Hepatocyte (in vitro differentiated cells): ENCODE measurements at places on chromosomes 12 and 14. TPM values are rescaled to one million over a fixed set of nuclear protein-coding genes. Genes with fewer than 3 reads are reported as not detected.
A peak's percentile ranks its signal among the peaks of the same experiment; 100 is the strongest.

DNA sequence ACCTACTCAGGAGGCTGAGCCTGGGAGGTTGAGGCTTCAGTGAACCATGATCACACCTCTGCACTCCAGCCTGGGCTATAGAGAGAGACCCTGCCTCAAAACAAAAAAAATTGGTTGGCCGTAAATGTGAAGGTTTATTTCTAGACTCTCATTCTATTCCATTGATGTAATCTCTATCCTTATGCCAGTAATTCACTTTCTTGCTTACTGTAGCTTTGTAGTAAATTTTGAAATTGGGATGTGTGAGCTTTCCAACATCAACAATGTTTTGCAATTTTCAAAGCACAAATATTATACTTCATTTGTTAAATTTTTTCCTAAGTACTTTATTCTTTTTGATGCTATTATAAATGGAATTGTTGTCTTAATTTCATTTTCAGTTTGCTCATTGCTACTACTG is 24.6 kb downstream of the LIN52 start:
- DNase-seq: no peak
- H3K4me1 ChIP-seq: no peaks in the 10 kb centered on the region
- H3K27me3 ChIP-seq: no peaks in the 10 kb centered on the region
- no peaks in the 10 kb centered on the region for H3K36me3 ChIP-seq

GRCh38 chr12:116123451-116124258 is 153.8 kb downstream of the MED13L start:
- H3K36me3 ChIP-seq: no peaks in the 10 kb centered on the region
- peak; percentile 28 for DNase-seq
- peaks cover 42% of the 10 kb centered on the region for H3K4me1 ChIP-seq
- no peak overlapping the region for H3K4me3 ChIP-seq
- no peaks in the 10 kb centered on the region for H3K27me3 ChIP-seq

The LPAR5 gene
- total RNA-seq: 0.60 and 1.0 TPM in 2 replicates

GRCh38 chr12:34097213-34097612 is 74.9 kb downstream of the ALG10 start:
- no peak overlapping the region for H3K4me3 ChIP-seq
- H3K4me1 ChIP-seq: no peaks in the 10 kb centered on the region
- DNase-seq: no peak
- H3K27ac ChIP-seq: no peak overlapping the region

DNA sequence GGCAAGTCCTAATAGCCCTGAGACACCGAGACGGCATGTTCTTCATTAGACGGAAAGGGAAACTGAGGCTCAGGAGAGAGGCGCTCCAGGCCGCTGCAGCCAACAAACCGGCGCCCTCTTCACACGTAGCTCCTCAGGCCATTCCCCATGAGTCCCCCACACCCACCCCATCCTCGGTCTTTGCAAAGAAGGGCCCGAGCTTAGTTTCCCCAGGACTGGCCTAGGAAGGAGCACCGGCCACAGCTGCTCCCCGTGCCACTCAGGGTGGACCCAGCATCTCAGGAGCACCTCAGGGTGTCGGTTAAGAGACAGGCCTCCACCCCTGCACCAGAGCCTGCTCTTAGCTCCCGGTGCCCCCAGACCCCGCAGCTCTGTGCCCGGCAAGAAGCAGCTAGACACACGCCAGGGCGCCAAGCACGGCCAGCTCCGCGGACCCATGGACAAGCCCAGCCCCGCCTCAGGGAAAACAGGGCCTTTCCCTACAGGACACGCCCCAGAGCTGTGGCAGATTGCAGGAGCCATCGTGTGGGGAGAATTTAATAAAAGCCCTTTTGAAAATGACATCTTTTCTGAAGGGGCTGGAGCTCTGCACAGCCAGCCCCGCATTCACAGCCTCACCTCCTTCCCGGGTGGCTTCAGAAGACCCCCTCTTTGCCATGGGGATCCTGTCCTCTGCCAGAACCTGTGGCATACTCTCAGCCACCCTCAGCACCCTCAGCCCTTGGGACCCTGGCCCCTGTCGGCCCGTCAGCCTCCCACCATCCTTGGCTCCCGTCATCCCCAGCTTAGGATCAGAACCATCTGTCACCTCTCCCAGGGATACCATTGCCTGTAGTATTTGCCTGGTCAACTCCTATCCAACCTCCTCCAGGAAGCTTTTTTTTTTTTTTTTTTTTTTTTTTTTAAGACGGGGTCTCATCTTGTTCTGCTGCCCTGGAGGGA is 59.7 kb downstream of the LGMN start:
- no peak overlapping the region for H3K27ac ChIP-seq
- peaks cover 8% of the 10 kb centered on the region for H3K4me1 ChIP-seq
- DNase-seq: no peak
- no peak overlapping the region for H3K4me3 ChIP-seq
- H3K36me3 ChIP-seq: no peaks in the 10 kb centered on the region
- peaks cover 3% of the 10 kb centered on the region for H3K27me3 ChIP-seq

DNA sequence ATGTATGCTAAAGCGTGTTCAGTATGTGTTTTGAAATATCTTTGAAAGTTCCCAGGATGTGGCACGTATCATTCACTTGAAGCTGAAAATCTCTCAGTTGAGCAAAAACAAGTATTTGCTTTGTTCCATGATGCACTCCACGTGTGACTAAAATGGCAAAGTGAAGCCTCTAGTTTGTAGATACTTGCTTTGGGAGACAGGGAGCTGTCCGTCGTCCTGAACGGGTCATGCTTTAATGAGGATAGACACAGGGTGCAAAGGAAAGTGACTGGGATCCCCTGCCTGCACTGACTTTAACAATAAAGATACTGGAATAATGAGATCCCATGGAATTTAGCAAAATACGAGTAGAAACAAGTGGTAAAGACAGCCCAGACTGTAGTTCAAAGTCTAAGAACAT is 991.4 kb downstream of the NRXN3 start:
- DNase-seq: peak; percentile 59
- H3K4me3 ChIP-seq: no peak overlapping the region
- no peak overlapping the region for H3K27ac ChIP-seq
- no peaks in the 10 kb centered on the region for H3K36me3 ChIP-seq

- H3K36me3 ChIP-seq: no peaks in the 10 kb centered on the region
- no peak for DNase-seq
- H3K4me1 ChIP-seq: peaks cover 4% of the 10 kb centered on the region
- H3K4me3 ChIP-seq: no peak overlapping the region
- no peaks in the 10 kb centered on the region for H3K27me3 ChIP-seq
Measured at GRCh38 chr14:104660597-104660996, 28.8 kb upstream of the INF2 start.

- no peaks in the 10 kb centered on the region for H3K27me3 ChIP-seq
- H3K4me3 ChIP-seq: no peak overlapping the region
- peak; percentile 82 for DNase-seq
- peak overlapping the region; percentile 22 for H3K27ac ChIP-seq
- no peaks in the 10 kb centered on the region for H3K36me3 ChIP-seq
- H3K4me1 ChIP-seq: no peaks in the 10 kb centered on the region
Measured at GRCh38 chr12:92784797-92785562, 82.2 kb downstream of the PLEKHG7 start.

The HOXC12 gene
- total RNA-seq: not detected in 2 replicates

- no peak overlapping the region for H3K27ac ChIP-seq
- no peaks in the 10 kb centered on the region for H3K36me3 ChIP-seq
- no peaks in the 10 kb centered on the region for H3K4me1 ChIP-seq
- H3K4me3 ChIP-seq: no peak overlapping the region
- H3K27me3 ChIP-seq: no peaks in the 10 kb centered on the region
Measured at GRCh38 chr14:57420033-57420432, 29.6 kb downstream of the NAA30 start.

- no peak overlapping the region for H3K4me3 ChIP-seq
- DNase-seq: no peak
- H3K27ac ChIP-seq: no peak overlapping the region
- no peaks in the 10 kb centered on the region for H3K27me3 ChIP-seq
- H3K36me3 ChIP-seq: no peaks in the 10 kb centered on the region
- no peaks in the 10 kb centered on the region for H3K4me1 ChIP-seq
Measured at GRCh38 chr12:132632521-132633228, 14.1 kb downstream of the P2RX2 start.

- DNase-seq: no peak
- no peaks in the 10 kb centered on the region for H3K4me1 ChIP-seq
- no peak overlapping the region for H3K4me3 ChIP-seq
- H3K27me3 ChIP-seq: no peaks in the 10 kb centered on the region
- H3K27ac ChIP-seq: no peak overlapping the region
Measured at GRCh38 chr14:66330916-66331315, 155.3 kb upstream of the CCDC196 start.

The MYO1H gene
- not detected in 2 replicates for total RNA-seq

The A2ML1 gene
- total RNA-seq: 0.72 and 1.1 TPM in 2 replicates

The APOF gene
- 0.12 TPM in 1 of 2 replicates, not detected in the other for total RNA-seq

The CCDC175 gene
- not detected in 2 replicates for total RNA-seq

- DNase-seq: no peak
- H3K4me1 ChIP-seq: no peaks in the 10 kb centered on the region
- no peak overlapping the region for H3K4me3 ChIP-seq
Measured at GRCh38 chr14:56471056-56471455, 108.5 kb upstream of the TMEM260 start.

GRCh38 chr14:76900682-76901081 is 74.5 kb downstream of the LRRC74A start:
- DNase-seq: no peak
- peaks cover 22% of the 10 kb centered on the region for H3K4me1 ChIP-seq
- H3K27ac ChIP-seq: peak overlapping the region; percentile 90
- no peaks in the 10 kb centered on the region for H3K36me3 ChIP-seq

The AICDA gene
- 0.12 and 0.23 TPM in 2 replicates for total RNA-seq

DNA sequence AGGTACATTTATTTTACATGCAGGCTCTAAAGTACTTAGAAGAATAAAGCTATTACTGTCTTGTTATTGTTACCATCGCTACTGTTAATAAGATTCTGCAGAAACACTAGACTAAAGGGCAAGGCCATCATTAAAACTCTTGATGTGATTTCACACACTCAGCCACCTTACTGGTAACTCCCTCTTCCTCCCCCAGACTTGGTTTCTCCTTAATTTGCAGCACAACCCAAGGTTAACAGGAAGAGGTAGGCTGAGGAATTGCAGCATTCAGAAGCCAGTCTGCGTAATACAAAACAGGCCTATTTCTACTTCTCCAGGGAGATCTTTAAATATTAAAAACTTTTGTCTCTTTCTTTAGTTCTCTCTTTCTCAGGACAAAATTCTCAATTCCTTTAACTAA is 210.3 kb downstream of the BTG1 start:
- DNase-seq: no peak
- no peak overlapping the region for H3K4me3 ChIP-seq
- H3K4me1 ChIP-seq: no peaks in the 10 kb centered on the region
- no peaks in the 10 kb centered on the region for H3K27me3 ChIP-seq

GRCh38 chr14:105150368-105151083 is 18.1 kb downstream of the JAG2 start:
- H3K27me3 ChIP-seq: no peaks in the 10 kb centered on the region
- H3K4me1 ChIP-seq: no peaks in the 10 kb centered on the region
- no peak for DNase-seq
- H3K27ac ChIP-seq: no peak overlapping the region
- no peaks in the 10 kb centered on the region for H3K36me3 ChIP-seq

- DNase-seq: no peak
- no peak overlapping the region for H3K4me3 ChIP-seq
- peaks cover 18% of the 10 kb centered on the region for H3K4me1 ChIP-seq
- H3K36me3 ChIP-seq: no peaks in the 10 kb centered on the region
- no peaks in the 10 kb centered on the region for H3K27me3 ChIP-seq
Measured at GRCh38 chr12:10095971-10096370, 2.8 kb downstream of the CLEC1A start.

The DAO gene
- 0.90 and 2.2 TPM in 2 replicates for total RNA-seq

The GSG1 gene
- 1.5 TPM in 1 of 2 replicates, not detected in the other for total RNA-seq

- H3K4me1 ChIP-seq: no peaks in the 10 kb centered on the region
- H3K27ac ChIP-seq: no peak overlapping the region
- H3K36me3 ChIP-seq: no peaks in the 10 kb centered on the region
- DNase-seq: no peak
- H3K27me3 ChIP-seq: peaks cover 4% of the 10 kb centered on the region
- H3K4me3 ChIP-seq: no peak overlapping the region
Measured at GRCh38 chr14:78173346-78174035, 3.3 kb downstream of the NRXN3 start.

DNA sequence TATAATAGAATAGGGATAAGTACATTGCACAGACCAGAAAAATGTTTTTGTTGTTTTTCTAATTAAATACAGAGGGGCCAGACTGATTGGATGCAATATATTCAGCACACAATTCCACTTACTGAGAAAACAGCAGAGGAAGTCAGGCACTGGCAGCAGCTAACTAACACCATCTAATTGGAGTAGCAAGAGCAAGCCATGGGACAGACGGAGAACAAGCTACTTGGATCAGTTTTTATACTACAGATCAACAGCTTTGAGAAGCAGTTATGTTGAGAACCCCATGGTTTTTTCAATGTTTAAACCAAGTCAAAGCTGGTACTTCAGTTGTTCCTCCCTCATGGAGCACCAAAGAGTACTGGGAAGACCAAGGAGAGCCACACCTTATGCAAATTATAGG is 1249.4 kb downstream of the LRFN5 start:
- H3K36me3 ChIP-seq: no peaks in the 10 kb centered on the region
- no peak overlapping the region for H3K4me3 ChIP-seq
- H3K4me1 ChIP-seq: no peaks in the 10 kb centered on the region

The IFNG-AS1 gene
- total RNA-seq: not detected in 2 replicates

- no peak overlapping the region for H3K4me3 ChIP-seq
- no peaks in the 10 kb centered on the region for H3K27me3 ChIP-seq
- peak; percentile 46 for DNase-seq
- peaks cover 6% of the 10 kb centered on the region for H3K4me1 ChIP-seq
Measured at GRCh38 chr12:24615967-24616411, 332.9 kb downstream of the BCAT1 start.

The GDF3 gene
- total RNA-seq: not detected in 2 replicates

DNA sequence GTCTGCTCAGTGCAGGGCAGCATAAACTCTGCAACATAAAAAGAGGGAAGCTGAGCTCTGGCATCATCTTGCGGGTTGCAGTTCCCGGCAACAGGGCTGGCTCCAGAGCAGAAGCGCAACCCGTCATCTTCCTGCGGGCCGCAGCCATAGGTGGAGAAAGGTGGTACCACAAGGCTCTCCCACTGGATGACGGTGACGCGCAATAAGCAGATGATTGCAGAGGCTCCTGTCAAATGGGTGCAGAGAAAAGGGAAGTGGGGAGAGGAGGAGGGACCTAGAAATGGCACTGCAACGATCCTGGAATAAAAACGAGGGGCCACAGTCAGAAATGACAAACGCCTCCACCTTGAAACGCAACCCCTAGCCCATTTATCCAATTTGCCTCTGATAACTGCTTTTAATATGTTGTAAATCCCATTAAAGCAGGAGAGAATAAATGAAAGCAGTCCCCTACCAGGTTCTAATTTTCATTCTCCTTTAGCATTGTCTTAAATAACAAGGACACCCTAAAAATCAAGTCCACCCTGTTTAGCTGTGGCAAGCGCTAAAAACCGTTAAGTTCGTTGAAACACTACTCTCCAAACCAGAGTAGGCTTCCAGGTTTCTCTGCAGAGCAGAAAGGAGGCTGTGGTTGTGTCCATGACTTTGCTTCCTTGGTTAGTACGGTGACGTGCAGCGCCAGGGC is 30.9 kb upstream of the TUBA1C start:
- no peaks in the 10 kb centered on the region for H3K27me3 ChIP-seq
- peaks cover 15% of the 10 kb centered on the region for H3K4me1 ChIP-seq
- DNase-seq: no peak
- H3K36me3 ChIP-seq: no peaks in the 10 kb centered on the region

GRCh38 chr12:32025906-32026305 is 66.7 kb downstream of the RESF1 start:
- no peak overlapping the region for H3K4me3 ChIP-seq
- no peaks in the 10 kb centered on the region for H3K4me1 ChIP-seq
- H3K27ac ChIP-seq: no peak overlapping the region
- no peak for DNase-seq
- H3K36me3 ChIP-seq: no peaks in the 10 kb centered on the region

The NPFF gene
- total RNA-seq: not detected in 2 replicates
